Gastrocnemius medialis (tissue), 4 donors: ENCODE measurements at places on chromosomes 7 and 10. TPM values are rescaled to one million over a fixed set of nuclear protein-coding genes. Genes with fewer than 3 reads are reported as not detected.

DNA sequence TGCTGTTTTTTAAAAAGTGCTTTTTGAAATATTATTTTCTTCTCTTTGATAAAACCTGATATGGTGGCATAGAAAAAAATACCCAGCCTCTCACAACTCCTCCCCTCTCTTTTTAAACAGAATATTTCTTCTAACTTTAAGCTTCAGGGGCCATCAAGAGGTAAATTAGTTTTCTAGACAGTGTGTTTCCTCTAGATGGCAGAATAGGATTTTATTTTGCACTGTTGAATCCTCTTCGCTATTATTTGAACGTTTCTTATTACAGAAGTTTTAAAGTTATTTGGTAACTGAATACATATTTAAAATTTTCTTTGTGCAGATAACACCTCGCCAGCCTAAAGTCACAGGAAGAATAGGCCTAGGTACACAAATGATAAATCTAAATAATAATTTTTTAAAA lies 30.3 kb downstream of the ARL5B start:
- no peaks in the 10 kb centered on the region for H3K36me3 ChIP-seq
- no peak overlapping the region for H3K4me3 ChIP-seq
- no peak overlapping the region for H3K27ac ChIP-seq
- no peaks in the 10 kb centered on the region for H3K4me1 ChIP-seq
- H3K27me3 ChIP-seq, result no peaks in the 10 kb centered on the region

DNA sequence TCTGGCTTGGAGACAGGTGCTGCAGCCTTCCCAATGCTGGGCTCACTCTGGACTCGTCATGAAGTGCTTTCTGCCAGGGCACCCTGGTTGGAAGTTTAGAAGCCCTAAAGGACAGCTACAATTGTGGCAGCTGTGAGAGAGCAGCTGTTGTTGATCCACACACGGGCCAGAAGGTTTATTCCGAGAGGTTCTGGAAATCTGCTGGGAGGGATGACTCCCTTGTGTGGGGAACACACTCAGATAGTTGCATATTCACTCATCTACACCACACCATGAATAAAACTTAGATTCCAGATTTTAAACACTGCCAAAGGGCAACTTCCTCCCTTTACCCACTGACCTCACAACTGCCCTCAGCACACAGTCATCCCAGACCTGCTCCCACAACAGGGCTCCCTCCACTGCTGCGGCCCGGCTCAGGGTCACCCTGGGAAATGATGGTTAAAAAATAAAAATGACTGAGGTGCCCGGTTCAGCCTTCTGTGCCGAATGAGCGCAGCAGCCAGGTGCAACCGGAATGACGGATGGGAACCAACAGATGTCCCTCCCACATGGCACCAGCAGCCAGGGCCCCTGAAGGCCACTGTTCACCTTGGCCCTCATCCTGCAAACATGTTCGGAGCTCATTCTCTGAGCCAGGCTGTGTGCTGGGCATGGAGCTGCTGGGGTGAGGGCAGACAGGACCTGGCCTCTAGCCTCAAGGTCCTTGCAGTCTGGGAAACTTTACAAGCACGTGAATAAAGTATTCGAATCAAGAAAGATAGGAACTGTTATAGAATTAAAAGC lies 40.2 kb downstream of the ASB13 start:
- no peak overlapping the region for H3K4me3 ChIP-seq
- no peaks in the 10 kb centered on the region for H3K27me3 ChIP-seq

DNA sequence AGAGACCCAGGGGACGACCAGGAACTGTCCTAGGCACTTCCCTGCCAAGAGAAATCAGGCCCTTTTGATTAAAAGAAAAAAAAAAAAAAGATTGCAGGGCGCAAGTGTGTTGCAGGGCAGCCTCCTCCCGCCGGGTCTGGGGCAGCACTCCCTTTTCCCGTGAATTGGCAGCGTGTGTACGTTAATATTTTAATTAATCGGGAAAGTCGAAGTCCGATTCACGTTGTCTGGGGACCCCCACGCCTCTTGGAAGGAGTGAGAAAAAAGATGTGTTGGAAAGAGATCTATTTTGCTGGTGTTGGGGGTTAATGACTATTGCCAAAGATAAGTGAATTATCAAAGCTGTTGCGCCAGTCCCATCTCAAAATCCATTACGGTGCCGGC lies 1.3 kb upstream of the EBF3 start:
- peaks cover 87% of the 10 kb centered on the region for H3K27me3 ChIP-seq
- no peaks in the 10 kb centered on the region for H3K4me1 ChIP-seq
- peak overlapping the region; percentile 58 for H3K4me3 ChIP-seq
- no peak for DNase-seq
- peak overlapping the region; percentile 73 for H3K27ac ChIP-seq
- no peaks in the 10 kb centered on the region for H3K36me3 ChIP-seq

DNA sequence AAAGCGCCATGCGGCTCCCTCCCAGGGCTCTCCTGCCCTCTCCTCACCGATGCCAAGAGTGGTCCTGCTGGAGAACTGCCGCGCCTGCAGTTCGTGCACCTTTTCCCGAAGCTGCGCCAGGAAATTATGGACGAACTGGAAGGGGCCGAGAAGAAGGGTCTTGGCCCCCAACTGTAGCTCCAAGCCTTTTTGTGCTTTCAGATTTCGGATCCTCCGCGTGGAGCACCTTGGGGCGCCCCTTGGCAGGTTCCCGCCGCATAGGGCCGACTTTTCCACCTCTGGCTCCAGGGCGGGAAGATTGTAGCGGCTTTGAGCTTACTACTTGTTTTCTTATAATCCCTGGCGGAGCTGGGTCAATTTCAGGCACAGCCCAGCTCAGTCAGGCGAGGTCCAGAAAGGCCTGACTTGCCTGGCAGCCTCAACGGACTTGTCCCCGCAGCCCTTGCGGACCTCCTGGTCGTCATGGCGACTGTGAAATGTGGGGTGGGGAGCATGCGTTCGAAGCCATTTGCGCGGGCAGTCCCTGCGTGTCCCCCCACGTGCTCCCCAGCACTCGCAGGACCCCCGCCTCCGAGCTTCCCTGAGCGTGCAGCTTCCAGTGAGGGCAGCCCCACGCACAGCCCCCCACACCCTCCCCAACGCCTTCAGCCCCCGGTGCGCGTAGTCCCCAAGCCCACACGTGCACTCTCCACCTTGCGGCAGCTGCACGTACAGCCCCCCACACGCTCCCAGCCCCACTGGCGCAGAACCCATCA lies 129.9 kb downstream of the KBTBD2 start:
- no peaks in the 10 kb centered on the region for H3K4me1 ChIP-seq
- H3K36me3 ChIP-seq, result no peaks in the 10 kb centered on the region
- no peak overlapping the region for H3K4me3 ChIP-seq

DNA sequence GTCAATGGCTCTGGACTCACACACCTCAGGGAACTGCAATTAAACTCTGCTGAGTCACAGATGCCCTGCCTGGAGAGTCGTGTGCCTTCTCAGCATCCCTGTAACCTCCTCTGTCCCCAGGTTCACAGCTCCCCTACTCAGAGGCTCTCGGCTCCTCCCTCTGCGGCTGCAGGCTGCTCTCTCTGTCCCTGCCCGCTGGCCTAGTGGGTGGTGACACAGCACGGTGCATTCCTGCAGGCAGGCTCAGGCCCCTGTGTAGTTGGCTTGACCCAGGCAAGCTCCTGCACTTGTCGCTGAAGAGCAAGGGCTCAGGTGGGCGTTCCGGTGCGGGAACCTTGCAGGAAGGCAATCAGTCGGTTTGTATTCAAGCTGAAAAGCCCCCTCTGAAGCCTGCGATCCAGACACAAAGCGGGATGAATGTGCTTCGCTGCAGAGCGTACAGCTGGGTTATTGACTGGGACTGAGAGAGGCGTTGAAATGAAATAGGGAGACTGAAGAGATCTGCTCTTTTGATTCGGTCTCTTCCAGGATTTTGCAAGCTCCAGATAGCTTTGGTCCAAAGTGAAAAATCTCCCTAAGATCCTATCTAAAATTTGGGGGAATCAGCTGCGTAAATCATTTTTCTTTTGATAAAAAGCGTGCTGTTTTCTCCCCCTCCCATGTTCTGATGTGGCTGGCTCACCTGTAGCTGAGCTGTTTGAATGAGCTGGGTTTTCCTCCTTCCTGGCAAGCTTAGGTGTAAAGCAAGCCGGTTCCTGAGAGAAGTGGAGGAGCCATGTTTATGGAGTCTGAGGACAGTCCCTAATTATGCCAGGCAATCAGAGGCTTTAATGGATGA lies 208.7 kb upstream of the PHYHIPL start:
- no peak overlapping the region for H3K27ac ChIP-seq
- H3K27me3 ChIP-seq, result no peaks in the 10 kb centered on the region

GRCh38 chr10:62733654-62734293 lies 70.7 kb upstream of the ADO start:
- DNase-seq, result peak; percentile 27
- peak overlapping the region; percentile 11 for H3K27ac ChIP-seq
- no peaks in the 10 kb centered on the region for H3K4me1 ChIP-seq
- no peak overlapping the region for H3K4me3 ChIP-seq
- H3K36me3 ChIP-seq, result no peaks in the 10 kb centered on the region

GRCh38 chr7:582931-583330 lies 63.3 kb upstream of the PDGFA start:
- DNase-seq, result no peak
- H3K4me1 ChIP-seq, result no peaks in the 10 kb centered on the region
- H3K36me3 ChIP-seq, result no peaks in the 10 kb centered on the region
- no peak overlapping the region for H3K27ac ChIP-seq
- no peaks in the 10 kb centered on the region for H3K27me3 ChIP-seq

DNA sequence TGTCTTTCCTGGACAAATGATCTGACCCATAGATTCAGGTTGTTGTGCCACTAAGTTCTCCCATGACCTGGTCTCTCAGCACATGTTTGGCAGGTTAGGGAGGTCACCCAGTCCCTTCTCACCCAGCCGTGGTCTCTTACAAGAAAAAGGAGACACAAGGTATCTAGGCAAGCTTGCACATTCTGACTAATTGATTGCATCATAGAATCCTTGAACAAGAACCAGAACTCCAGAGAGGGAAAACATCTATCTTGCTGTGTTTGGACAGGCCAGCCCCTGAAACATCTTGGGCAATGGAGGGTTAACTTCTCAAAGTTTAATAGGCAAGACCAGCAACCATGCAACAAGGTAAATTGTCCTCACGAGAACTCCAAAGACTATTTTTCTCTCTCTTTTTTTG lies 8.5 kb upstream of the HK1 start:
- no peak overlapping the region for H3K4me3 ChIP-seq
- H3K27ac ChIP-seq, result no peak overlapping the region
- H3K4me1 ChIP-seq, result no peaks in the 10 kb centered on the region

- H3K4me3 ChIP-seq, result no peak overlapping the region
- no peak for DNase-seq
- no peaks in the 10 kb centered on the region for H3K27me3 ChIP-seq
- H3K27ac ChIP-seq, result no peak overlapping the region
These were observed 164.0 kb downstream of the CHRM2 start for GRCh38 chr7:137032436-137032835.

DNA sequence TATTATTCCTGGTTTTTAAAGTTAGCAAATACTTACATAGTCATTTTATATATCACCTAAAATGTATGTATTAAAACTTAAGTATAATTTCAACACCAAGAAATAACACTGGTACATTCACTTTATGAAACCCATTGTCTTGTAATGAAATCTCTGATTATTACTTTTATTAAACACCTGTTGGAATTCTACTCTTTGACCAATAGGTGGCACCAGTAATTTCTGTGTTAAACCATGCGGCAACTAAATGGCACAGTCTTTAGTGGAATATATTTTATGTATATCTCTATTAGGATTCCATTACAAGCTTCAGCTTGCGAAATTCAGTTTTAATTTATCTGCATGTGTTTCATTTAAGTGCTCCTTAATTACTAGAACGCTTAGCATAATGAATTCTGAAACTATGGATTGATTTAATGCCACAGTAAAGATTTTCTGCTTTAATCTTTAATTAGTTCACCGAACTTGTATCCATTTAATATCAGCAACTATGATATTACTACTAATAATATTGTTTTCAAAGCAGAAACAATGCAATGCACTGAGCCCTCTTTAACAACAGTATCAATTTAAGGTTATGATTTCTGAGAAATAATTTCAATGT lies 181.3 kb downstream of the MAGI2 start:
- H3K36me3 ChIP-seq, result no peaks in the 10 kb centered on the region
- no peaks in the 10 kb centered on the region for H3K4me1 ChIP-seq
- no peak for DNase-seq
- no peak overlapping the region for H3K4me3 ChIP-seq

DNA sequence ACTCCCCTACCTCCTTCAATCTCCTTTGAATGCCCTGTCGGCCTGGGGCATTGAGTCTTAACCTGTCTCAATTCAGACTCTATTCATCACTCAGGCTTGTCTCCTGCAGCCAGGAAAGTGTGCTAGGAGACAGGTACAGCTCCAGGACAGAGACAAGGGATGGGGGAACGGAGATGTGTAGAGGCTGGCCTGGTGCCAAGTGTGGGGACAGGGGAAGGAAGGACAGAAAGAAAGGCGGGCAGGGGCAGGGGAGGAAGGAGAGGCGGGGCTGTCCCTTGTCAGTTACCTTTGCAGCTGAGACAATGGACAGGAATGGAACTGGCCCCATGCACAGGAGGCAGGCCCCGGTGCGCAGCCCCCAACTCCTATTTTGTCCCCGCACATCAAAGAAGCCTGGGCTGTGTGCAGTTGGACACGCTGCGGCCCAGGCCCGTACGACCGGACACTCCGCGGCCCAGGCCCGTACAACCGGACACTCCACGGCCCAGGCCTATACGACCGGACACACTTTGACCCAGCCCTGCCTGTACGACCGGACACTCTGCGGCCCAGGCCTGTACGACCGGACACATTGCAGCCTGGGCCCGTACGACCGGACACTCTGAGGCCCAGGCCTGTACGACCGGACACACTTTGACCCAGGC lies 36.9 kb downstream of the CHST15 start:
- peaks cover 15% of the 10 kb centered on the region for H3K4me1 ChIP-seq
- no peak overlapping the region for H3K27ac ChIP-seq
- no peak overlapping the region for H3K4me3 ChIP-seq
- H3K36me3 ChIP-seq, result no peaks in the 10 kb centered on the region
- no peaks in the 10 kb centered on the region for H3K27me3 ChIP-seq

GRCh38 chr7:55546814-55547213 lies 25.5 kb downstream of the VOPP1 start:
- H3K27ac ChIP-seq, result peak overlapping the region; percentile 92
- H3K4me1 ChIP-seq, result peaks cover 72% of the 10 kb centered on the region
- no peaks in the 10 kb centered on the region for H3K36me3 ChIP-seq

- H3K4me1 ChIP-seq, result no peaks in the 10 kb centered on the region
- H3K36me3 ChIP-seq, result no peaks in the 10 kb centered on the region
- H3K27ac ChIP-seq, result no peak overlapping the region
- no peak for DNase-seq
These were observed 192.8 kb upstream of the ZMIZ1 start for GRCh38 chr10:78875932-78876331.

DNA sequence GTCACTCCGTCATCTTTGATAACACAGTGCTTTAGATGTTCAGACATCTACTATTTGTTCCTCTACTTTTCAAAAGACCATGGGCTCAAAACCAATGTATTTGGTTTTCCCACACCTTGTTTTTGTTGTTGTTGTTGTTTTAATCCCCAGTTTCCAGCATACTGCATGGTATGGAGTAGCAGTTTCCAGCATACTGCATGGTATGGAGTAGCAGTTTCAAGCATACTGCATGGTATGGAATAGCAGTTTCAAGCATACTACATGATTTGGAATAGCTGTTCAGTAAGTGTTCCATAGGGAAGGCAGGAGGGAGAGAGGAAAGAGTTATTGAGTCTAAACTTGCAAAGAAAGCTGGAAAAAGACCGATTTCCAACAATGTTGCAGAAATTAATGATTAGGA lies 314.3 kb upstream of the PRKCQ start:
- H3K27ac ChIP-seq, result no peak overlapping the region
- no peak for DNase-seq
- H3K27me3 ChIP-seq, result no peaks in the 10 kb centered on the region
- no peak overlapping the region for H3K4me3 ChIP-seq
- no peaks in the 10 kb centered on the region for H3K4me1 ChIP-seq

CRHR2 gene
- total RNA-seq, result 0.52 TPM

CYP3A7 gene
- total RNA-seq, result 1.7 TPM

JAZF1 gene
- 5.8 TPM for total RNA-seq
